ELF-1 (cell line): ENCODE measurements at places on chromosomes 2 and 18.
A peak's percentile ranks its signal among the peaks of the same experiment; 100 is the strongest.

DNA sequence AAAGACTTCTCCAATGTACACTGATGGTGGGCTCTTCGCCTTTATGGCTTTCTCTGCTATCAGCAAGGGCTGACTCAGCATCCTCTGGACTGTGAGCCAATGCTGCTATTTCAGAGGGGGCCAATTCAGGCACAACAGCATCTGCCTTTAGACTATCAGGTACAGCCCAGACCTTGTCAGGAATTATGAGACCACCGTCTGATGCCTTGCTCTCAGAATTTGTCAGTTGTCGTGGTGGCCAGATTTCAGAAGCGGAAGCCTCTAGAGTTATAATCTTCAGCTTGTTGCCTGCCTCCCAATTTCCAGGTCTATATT is 92.7 kb downstream of the ALPK2 start:
- no peak for DNase-seq

GRCh38 chr2:23523373-23524260 is 138.6 kb downstream of the KLHL29 start:
- DNase-seq: no peak

- DNase-seq: no peak
Measured at GRCh38 chr2:869357-869871, 81.2 kb upstream of the SNTG2 start.

- no peak for DNase-seq
Measured at GRCh38 chr2:159508140-159508539, 108.2 kb downstream of the BAZ2B start.

DNA sequence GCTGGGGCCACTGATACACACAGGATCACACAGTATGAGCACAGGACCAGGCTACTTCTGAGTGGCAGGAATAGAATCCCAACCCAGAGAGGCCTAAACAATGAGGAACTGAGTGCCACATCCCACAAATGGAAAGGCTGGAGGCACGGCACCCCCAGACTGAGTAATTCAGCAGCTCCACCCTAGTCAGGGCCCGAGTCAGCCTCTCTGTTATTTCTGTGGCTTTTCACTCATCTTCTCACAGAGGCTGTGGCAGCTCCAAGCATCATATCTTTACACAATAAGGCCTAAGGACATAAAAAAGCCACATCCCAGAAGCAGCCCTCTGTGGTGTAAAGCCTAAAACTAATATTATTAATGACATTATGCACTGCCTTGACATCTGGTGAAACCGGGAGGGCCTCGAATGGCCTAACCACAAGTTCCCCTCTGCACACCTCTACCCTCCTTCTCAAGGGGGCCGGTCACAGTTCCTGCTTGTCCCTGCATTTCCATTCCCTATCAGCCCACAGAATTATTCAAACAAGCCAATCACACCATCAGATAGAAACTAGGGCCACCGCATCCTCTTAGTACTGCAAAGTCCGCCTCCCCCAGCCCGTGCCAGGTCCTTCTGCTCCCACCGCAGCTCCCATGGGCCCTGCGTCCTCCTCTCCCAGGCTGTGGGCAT is 12.5 kb upstream of the MAL start:
- DNase-seq: no peak

DNA sequence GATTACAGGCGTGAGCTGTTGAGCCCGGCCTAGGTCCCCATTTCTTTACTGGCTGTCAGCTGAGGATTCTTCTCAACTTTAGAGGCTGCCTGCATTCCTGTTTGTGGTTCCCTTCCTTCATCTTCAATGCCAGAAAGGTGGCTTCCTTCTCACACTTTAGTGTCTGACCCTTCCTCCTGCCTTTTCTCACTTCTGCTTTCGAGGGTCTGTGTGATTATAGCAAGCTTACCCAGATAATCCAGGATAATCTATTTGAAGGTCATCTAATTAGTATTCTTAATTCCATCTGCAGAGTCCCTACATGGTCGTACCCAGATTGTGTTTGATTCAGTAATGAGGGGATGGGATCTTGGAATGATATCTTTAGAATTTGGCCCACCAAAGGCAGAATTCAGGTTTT is 157.4 kb downstream of the TANC1 start:
- DNase-seq: no peak

- DNase-seq: no peak
Measured at GRCh38 chr2:47429795-47430194, 26.8 kb downstream of the MSH2 start.

DNA sequence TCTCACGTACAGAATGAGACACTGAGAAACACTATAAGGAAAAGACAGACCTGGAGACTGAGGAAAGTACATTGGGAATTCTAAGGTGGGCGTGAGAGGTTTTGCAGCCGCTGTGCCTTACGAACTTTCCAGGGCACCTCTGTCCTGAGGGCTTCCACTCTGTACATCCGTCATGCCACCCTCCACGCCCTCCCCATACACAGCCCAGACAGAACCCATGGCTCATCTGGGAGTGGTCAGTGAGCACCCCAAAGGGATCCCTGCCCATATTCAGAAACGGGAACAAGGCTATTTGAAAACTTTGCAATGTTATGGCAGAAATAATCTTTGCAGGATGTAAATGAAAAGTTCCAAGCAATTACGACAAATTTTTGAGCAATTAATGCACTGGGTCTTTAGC is 95.4 kb upstream of the ZNF532 start:
- DNase-seq: no peak

DNA sequence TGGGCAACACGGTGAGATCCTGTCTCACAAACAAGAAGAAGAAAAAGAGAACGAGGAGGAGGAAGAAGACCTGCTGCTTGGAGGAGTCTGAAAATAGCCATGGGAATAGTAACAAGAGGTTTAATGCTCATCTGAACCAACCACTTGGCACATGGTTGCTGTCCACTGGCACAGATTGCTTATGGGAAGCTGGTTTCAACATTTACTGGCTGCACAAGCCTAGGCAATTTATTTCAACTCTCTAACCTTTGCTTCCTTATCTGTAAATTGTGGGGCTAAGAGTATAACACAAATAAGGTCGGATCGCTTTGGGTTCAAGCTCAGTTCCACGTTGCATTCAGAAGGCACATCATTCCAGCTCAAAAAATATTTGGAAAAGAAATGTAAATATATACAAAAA is 14.2 kb upstream of the RHOB start:
- no peak for DNase-seq

DNA sequence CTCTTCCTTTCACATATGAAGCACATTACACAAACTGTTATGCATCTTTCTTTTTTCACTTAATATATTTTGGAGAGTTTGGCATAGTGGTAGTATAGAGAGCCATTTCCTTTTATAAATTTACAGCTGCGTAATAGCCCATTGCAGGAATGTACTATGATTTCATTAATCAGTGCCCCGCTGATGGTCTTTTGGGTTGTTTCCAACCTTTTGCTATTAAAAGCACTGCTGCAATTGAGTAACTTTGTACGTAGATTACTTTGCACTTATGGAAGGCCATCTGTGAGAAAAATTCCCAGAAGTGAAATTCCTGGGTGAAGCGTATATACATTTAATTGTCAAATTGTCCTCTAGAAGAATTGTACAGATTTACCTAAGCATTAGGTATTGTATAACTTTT is 565.3 kb upstream of the ZNF804A start:
- no peak for DNase-seq

DNA sequence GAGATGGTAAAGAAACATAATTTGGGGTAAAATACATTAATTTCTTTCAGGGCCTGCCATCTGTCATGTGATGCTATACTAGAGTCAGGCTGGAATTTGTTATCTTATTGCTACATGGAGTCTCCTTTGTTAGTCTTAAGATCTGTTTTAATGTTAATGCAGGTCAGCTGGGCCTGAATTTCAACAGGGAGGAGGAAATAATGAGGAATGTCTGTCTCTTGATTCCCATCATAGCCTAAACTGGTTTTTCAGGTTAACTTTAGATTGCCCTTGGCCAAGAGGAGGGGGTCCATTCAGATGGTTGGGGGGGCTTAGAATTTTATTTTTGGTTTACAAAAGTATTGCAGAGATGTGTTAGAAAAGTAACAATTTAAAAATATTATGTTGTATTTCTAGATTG is 19.0 kb upstream of the FEZ2 start:
- no peak for DNase-seq

- peak; percentile 58 for DNase-seq
Measured at GRCh38 chr18:76467371-76468190, 27.5 kb downstream of the ZNF516 start.

DNA sequence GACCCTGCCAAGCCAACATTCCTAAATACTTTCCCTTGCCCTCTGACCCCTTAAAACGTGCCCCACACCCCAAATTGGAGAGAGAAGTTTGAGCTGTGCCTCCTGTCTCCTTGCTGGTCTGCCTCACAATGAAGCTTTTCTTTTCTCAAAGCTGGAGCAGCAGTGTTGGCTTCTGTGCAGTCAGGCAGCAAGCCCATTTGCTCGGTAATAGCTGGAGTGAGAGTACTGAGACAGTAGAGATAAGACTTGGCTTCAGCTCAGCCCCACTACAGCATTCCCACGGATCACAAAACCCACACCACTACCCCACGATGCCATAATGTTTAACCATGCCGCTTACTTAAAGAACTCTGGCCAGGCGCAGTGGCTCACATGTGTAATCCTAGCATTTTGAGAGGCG is 73.0 kb downstream of the NCAPH start:
- DNase-seq: no peak

DNA sequence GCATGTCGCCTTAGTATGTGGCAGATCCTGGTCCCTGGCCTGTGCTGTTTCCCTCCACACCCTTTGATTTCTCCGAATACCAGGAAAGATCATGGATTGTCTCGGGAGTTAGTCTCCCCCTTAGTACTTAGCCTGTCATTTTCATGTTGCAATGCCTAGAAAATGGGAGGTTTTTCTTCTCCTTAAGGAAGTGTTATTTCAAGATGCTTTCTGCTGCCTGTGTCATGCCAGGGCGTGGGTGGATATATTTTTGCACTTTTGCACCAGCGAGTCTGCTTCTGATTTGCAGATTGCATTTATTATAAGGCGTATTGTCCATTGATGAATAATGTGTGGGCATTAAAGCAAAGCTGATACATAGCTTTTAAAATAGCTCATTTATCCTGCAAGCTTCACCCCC is 223.5 kb downstream of the NEDD4L start:
- DNase-seq: no peak

DNA sequence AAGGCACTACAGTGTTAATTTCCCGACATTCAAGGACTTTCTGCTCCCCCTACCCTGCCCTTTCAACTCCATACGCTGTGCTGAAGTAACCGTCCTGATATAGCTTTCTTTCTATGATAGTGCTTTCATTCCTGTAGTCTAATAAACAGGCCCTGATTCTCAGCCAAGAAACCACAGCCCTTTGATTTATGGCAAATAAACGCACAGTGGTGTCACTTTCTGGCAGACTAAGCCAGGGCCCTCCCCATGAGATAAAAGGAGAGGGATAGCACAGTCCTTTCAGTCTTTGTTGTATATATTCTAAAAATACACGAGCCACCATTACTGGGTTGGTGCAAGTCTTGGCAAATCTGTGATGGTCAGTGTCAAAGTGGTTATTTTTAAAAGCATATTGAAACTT is 291.2 kb downstream of the ALPK2 start:
- DNase-seq: no peak

GRCh38 chr2:178191004-178191508 is 3.3 kb upstream of the OSBPL6 start:
- no peak for DNase-seq

DNA sequence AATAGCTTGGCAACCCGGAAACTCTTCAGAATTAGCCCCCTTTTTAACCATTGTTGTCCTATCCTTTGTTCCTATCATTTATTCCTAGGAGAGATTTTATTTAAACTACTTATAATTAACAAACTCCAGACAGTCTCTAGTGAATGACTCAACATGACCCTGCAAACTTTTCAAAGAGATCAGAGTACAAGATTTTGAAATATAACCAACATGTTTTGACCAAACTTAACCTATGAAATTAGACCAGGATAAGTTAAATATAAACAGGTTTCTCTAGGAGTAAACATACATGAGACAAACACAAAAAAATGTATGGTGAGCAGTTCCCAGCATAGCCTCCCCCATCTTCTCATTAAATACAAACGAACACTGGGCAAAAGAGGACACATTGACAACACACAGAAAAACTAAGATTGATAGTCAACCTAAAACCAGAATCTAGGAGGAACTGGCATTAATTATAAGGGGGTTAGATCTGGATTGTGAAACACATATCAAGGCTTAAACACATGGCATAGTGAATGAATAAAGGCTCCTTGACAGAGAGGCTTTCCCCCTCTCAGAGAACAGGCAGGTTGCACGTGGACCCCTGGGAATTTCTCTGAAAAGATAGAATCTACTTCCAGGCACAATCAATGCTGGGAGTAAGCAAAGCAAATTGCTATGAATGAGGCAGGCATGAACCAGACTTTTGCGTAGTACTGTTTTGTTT is 284.1 kb downstream of the IRS1 start:
- no peak for DNase-seq

GRCh38 chr2:19759880-19760279 is 141.9 kb downstream of the TTC32 start:
- no peak for DNase-seq

DNA sequence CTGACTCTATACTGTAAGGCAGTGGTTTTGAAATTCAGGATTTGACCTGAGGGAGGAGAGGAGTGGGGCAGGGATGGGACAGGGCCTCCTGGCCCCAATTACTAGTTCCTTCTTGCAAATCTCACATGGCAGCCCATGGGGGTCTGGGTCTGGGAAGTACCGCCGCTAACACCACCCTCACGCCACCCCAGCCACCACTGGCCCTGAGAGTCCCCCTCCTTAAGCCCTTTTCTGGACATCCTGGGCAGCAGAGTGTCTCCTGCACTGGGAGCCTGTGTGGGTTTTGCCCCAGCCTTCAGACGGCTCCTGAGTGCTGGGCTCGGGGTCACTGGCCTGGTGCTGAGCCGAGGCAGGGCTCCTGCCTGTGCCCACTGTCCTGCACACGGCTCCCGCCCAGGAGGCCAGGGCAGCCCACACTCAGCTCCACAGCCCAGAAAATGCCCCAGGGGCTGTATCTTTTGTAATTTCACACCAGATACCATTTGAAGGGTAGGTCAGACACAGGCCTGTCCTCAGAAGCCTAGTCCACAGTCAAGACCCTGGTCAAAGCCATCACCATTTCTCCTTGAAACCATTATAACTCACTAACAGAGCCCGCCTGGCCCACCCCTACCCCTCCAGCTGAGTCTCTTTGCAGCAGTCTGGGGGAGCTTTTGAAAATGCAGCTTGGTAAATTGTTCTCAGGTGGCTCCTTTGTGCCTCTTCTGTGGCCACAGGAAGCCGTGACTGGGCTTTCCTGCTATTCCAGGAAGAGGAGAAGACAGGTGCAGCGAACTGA is 55.1 kb downstream of the CYP27C1 start:
- DNase-seq: no peak

GRCh38 chr2:189424961-189425360 is 16.3 kb upstream of the WDR75 start:
- DNase-seq: no peak

GRCh38 chr2:107801498-107801897 is 25.2 kb upstream of the RGPD4 start:
- DNase-seq: no peak

GRCh38 chr2:239257511-239257937 is 143.3 kb downstream of the HDAC4 start:
- DNase-seq: no peak

- DNase-seq: no peak
Measured at GRCh38 chr2:239729681-239730566, 295.2 kb downstream of the NDUFA10 start.

- DNase-seq: no peak
Measured at GRCh38 chr2:224436634-224437033, 34.7 kb upstream of the FAM124B start.
